ENCODE measurements at places on chromosomes 4 and X.

- no peak for DNase-seq
Observed at GRCh38 chrX:47206316-47206715, 12.2 kb upstream of the CDK16 start.

GRCh38 chr4:6633091-6633906 is 7.2 kb upstream of the MRFAP1 start:
- DNase-seq = no peak

DNA sequence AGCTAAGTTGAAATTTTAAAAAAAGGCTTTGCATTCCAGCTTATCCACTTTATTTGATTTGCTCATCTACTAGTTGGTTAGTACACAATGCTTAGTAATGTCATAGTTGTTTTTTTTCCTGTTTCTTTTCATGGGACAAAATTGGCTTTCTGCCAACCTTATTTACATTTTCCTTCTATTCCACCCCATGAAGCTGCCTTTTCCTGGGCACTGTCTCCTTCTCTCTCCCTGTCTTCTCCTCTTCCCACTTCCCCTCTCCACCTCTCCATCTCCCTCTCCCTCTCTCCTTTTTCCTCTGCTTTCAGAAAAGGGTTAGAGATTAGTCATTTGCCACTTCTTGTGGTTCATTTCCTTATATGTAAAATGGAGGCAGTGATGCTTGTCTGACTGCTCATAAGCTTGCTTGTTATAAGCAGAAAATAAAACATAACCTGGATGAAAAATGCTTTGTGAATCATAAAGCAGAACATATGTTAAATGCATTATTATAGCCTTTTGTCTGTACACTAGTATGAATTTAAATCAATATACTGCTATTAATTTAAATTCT is 181.9 kb downstream of the CEP135 start:
- DNase-seq = no peak

- no peak for DNase-seq
Observed at GRCh38 chrX:38746102-38746501, 55.2 kb upstream of the MID1IP1 start.

DNA sequence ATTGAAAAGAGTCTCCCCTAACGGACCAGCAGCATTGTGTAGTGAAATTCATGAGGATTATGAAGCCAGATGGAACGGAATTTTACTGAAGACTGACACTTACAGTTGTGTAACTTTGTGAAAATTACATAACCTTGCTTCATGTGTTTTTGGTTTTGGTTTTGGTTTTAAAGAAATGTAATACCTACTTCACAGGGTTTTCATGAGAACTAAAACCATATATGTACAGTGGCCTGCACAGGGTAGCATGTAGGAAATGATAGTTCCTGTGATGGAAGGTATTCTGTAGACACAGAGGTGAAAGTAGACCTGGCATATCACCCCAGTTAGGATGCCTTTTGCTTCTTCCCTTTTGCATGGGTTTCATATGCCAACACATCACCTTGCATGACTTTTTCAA is 247.0 kb downstream of the BANK1 start:
- DNase-seq = no peak

DNA sequence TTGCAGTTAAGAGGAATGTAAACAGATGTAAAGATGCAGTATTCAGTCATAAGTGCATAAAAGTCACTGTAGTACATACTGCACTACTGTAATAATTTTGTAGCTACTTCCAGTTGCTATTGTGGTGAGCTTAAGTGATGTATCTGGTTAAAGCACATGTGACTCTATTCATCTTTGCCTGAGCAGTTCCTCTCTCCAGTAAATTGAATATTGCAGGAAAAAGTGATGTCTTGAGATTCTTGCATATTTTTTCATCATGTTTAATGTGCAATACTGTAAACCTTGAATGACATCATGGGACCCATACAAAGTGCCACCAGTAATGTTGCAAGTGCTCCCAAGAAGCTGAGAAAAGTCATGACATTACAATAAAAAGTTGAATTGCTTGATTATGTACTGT is 9.6 kb downstream of the UBA6 start:
- no peak for DNase-seq

GRCh38 chrX:118904218-118904617 is 70.2 kb upstream of the LONRF3 start:
- no peak for DNase-seq

DNA sequence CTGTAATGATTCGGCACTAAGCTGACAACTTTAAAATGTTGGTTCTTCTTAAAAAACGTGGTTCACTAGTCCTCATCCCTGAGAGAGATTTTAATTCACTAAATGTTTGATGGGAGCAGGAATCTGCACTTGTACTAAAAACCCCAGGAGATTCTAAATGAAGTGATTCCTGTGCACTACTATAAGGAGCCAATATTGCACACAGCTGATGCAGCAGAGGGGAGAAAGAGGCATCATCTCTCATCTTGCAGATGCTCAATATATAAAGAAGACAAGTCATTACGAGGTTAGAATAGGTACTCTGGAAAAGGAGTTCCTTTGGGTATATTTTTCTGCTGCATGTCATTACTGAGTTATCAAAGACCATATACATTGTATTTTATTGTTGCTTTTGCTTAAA is 207.6 kb upstream of the RASGEF1B start:
- no peak for DNase-seq

- DNase-seq = peak; percentile 85
Observed at GRCh38 chr4:25913851-25914669, at the start of gene SMIM20. Gene SMIM20 (plus strand): TSS chr4:25914220. CDS start chr4:25914314, 94 bp downstream.

GRCh38 chr4:154612472-154613414 is at the start of gene FGG:
Gene FGG (minus strand): TSS chr4:154612656. CDS start chr4:154612609, 47 bp downstream.
- no peak for DNase-seq

DNA sequence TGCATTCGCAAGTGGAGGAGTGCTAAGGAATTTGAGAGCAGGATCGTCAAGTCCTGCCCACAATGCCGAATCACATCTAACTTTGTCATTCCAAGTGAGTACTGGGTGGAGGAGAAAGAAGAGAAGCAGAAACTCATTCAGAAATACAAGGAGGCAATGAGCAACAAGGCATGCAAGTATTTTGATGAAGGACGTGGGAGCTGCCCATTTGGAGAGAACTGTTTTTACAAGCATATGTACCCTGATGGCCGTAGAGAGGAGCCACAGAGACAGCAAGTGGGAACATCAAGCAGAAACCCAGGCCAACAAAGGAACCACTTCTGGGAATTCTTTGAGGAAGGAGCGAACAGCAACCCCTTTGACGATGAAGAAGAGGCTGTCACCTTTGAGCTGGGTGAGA is 100.2 kb upstream of the MED14 start:
- DNase-seq = no peak

DNA sequence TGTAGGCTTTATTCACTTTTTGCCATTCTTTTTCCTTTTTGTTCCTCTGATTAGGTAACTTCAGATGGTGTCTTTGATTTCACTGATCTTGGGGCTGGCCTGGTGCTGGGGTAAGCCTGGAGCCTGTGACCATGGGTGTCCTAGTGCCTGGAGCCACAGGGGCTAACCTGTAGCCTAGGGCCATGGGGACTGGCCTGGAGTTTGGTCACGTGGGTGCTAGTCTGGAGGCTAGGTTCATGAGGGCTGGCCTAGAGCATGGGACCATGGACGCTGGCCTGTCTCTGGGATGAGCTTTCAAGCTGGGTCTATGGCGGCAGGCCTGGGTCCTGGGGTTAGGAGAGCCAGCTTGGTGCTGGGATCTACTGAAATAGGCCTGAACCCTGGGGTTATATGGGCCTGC is 32.2 kb upstream of the ALG13 start:
- no peak for DNase-seq

GRCh38 chr4:125750828-125751466 is 436.2 kb downstream of the FAT4 start:
- no peak for DNase-seq

GRCh38 chrX:23668335-23668734 is 1.0 kb downstream of the PRDX4 start:
- no peak for DNase-seq

DNA sequence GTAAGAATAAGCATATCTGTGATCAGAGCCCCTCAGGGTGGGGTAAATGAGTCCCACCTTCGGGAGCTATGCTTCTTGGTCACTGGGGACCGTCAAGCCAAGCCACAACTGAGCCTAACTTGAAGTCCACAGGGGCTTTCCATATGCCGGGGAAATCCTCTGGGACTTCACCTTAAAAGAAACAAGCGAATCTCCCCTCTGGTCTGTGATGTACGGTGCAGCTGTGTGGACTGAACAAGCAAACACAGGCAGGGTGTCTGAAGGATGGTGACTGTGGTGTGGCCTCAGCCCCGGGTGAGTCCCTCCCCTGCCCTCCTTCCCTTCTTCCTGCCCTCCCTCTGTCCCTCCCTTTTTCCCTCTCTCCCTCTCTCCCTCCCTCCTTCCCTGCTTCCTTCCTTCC is 29.7 kb upstream of the PPP2R2C start:
- DNase-seq = no peak

DNA sequence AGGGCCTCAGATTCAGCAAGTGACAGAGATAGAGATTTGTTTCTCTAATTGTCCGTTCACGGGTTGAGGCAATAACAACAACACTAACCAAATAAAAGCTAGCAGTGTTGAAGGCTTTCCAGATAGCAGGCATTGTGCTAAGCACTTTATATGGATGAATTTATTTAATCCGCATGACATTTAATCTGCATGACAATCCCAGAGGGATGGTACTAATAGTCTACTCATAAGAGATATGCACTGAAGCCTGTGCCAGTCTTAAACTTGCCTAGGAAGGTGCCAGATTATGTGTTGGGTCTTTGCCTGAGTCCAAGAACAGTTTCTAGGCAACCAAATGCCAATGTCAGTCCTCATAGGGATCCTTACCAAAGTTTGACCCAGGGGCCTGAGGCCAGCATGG is 37.7 kb upstream of the FAT1 start:
- no peak for DNase-seq

- DNase-seq = no peak
Observed at GRCh38 chr4:5749568-5749967, 38.6 kb downstream of the EVC start.

- DNase-seq = no peak
Observed at GRCh38 chr4:138279286-138279685, 37.1 kb upstream of the SLC7A11 start.

DNA sequence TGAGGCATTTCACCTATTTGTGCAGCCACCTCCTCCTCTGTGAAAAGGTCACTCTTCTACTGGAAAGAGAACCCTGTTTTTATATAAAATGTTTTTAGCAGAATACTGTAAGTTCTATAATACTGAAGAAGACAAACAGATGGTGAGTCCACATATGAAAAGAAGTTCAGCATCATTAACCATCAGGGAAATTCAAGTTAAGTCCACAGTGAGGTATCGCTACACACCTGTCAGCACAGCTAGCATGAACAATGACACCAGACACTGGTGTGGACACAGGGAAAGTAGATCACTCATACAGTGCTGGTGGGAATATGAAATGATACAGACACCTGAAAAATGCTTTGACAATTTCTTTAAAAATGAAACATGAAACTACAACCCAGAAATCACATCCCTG is 133.0 kb downstream of the MAD2L1 start:
- DNase-seq = no peak

GRCh38 chrX:124226129-124226528 is 106.3 kb upstream of the TEX13D start:
- DNase-seq = no peak

- no peak for DNase-seq
Observed at GRCh38 chr4:180695851-180696250, 1547.4 kb upstream of the TENM3 start.

DNA sequence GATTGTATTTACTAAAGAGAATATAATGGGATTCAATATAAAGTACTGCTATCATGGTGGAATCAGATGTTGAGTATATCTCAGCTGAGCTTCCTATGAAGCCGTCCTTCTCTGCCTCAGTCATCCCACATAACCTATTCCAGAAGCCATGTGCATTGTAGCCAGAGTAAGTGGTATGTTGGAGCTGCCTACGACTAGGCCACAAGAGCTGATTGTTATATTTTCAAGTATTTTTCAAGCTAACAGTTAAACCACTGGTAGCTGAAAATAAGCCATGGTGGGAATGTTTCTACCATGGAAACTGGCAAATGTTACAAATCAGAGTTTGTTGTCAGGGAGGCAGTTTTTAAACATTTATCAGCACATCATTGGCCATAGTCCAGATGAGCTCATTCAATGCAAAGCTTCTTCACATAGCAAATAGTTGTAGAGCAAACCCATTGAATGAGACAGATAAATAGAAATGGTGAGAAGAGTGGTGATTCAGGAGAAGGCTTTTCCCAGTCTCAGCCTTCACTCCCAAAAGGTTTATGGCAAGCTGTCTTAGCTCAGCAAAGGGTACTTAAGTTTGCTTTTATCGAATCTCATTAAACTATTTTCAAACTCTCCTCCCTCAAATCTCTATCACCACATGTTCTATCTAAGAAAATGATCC is 436.4 kb downstream of the PCDH19 start:
- no peak for DNase-seq

DNA sequence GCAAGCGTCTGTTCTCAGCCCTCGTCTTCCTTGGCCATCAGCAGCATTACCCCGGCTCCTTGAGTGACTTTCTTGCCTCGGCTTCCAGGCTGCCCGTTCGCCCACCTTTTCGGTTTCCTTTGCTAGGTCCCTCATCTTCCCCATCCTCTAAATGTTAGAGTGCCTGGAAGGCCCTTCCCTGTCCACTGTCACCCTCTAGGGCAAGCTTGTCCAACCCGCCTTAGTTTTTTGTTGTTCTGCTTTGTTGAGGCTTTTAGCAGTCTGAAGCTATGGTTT is 62.7 kb downstream of the TBC1D14 start:
- DNase-seq = no peak

DNA sequence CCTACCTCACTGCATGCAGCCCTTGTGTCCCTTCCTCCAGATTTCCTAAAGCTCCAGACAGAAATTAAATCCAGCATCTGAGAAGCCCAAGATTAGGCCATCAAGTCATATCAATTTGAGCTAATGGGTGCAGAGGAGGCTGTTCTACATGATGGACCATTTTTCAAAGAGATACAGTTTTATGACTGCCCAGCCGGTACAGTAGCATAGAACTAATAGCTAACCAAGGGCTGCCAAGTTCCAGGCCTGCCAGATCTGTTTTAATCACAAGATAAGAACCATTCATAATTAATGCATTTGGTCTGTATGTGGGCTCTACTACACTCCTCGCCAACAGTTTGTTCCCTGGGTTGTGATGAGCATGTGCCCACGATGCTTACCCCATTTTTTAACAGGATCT is 73.9 kb upstream of the PLAC1 start:
- DNase-seq = no peak

DNA sequence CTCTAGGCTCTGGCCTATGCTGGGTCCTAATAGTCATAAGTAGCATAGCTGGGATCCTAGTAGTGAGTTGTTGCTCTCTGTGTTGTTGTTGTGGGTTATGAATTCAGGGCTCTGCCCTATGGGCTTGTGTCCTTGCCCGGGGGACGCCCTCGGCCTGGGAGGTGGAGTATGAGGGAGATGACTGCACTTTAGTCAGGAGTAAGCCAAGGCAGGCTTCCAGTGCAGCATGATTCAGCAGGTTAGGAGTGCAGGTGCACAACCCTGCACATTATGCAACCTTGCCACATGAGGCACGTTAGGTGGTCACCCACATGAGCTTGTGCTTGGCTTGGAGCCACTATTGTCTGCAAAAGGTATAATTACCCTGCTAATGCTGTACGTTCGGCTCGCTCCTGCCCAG is 58.4 kb upstream of the CCDC149 start:
- DNase-seq = no peak

DNA sequence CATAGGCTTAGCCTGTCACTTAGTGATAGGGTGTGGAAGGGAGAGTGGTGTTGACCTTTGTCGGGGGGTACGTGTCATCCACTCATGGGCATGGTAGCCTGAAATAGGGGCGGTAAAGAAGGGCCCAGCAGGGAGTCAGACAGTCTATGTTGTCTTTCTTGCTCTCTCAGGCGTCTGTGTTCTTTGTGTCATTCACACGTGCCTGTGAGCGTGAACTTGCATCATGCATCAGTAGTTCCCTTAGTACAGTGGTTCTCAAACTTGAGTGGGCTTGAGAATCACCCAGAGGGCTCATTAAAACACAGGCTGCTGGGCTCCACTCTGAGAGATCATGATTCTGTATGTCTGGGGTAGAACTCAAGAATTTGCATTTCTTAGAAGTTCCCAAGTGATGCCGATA is 450.9 kb upstream of the FTHL17 start:
- no peak for DNase-seq
